ENCODE measurements at places on chromosomes 12 and 14.

DNA sequence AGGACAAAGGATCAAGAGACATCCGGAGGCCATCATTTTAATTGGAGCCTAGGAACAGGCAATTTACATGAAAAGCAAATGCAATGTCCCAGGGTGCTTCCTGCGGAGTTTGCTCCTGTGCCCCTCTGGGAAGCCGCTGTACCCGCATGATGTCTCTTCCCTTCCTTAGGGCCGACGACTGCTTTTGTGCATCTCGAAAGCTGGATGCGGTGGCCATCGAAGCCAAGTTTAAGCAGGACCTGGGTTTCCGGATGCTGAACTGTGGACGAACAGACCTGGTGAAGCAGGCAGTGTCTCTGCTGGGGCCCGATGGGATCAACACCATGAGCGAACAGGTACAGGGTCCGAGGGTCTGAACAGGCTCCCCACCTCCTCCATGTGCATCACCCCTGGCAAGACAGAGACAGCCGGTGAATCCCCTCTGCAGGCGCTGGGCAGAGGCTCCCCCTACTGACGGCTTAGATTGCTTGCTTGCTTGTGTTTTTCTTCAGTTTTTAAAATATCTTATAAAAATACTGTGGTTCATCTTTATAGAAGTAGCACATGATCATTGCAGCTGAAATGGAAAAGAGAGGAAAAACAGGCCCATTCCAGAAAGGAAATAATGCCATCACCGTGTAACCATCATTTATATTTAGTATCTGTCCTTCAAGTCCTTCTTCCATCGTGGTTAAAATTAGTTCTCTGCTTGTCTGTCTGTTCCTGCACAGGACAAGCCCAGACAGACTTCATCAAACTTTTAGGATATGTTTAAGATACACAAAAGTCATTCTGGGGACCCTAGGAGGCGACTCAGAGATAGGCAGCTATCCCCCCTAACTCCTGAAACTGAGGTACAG, 75.4 kb upstream of the PWP1 start:
- DNase-seq, result peak; percentile 45

GRCh38 chr12:57741413-57741789, 2.9 kb upstream of the AGAP2 start:
- peak; percentile 41 for DNase-seq

DNA sequence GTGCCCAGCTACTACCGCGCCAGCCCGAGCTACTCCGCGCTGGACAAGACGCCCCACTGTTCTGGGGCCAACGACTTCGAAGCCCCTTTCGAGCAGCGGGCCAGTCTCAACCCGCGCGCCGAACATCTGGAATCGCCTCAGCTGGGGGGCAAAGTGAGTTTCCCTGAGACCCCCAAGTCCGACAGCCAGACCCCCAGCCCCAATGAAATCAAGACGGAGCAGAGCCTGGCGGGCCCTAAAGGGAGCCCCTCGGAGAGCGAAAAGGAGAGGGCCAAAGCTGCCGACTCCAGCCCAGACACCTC, 697 bp downstream of the HOXC10 start:
- no peak for DNase-seq

- DNase-seq, result peak; percentile 26
Measured at GRCh38 chr12:62642486-62642885, 175.9 kb downstream of the MON2 start.

DNA sequence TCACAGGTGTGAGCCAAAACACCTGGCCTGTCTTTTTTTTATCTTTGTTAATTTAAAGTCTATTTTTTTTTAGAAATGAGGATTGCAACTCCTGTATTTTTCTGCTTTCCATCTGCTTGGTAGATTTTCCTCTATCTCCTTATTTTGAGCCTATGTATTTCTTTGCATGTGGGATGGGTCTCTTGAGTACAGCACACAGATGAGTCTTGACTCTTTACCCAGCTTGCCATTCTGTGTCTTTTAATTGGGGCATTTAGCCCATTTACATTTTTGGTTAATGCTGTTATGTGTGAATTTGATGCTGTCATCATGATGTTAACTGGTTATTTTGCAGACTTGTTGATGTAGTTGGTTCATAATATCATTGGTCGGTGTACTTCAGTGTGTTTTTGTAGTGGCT, 317.4 kb downstream of the IPO8 start:
- no peak for DNase-seq

DNA sequence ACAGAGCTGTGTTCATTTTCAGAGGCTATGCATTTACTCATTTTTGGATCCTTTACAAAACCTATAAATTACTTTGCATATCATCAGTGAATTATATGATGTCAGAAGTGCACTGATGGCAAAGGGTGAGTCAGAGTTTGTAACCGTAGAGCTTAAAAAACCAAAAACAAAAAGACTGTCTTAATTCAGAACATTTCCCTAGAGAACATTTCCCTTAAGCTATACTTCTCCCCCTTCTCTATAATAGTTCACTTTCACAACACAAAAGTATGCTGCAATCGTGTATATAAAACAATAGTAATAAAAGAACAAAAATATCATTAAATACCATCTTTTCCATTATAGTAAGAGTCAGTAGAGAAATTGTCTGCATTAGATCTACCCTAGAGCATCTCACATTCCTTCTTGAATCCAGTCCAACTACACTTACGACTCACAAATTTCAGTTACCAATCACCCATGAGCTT, 934.9 kb downstream of the LRFN5 start:
- no peak for DNase-seq

DNA sequence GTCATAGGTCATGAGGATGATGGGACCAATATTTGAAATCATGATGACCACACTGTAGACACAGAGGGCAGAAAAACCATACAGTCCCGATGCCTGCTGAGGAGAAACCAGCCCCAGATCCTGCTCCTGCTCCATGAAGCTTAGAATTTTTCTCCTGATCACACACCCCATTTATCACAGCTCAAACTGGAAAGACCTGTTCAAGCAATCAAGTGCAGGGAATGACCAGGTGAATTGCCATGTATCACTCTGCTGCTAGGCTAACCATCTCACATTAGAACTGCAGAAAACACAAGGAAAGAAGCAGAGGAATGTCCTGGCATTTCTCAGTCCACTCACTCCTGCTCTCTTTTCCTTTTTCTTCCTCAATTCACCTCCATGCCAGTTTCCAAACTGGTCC, 18.1 kb downstream of the MANSC1 start:
- no peak for DNase-seq

DNA sequence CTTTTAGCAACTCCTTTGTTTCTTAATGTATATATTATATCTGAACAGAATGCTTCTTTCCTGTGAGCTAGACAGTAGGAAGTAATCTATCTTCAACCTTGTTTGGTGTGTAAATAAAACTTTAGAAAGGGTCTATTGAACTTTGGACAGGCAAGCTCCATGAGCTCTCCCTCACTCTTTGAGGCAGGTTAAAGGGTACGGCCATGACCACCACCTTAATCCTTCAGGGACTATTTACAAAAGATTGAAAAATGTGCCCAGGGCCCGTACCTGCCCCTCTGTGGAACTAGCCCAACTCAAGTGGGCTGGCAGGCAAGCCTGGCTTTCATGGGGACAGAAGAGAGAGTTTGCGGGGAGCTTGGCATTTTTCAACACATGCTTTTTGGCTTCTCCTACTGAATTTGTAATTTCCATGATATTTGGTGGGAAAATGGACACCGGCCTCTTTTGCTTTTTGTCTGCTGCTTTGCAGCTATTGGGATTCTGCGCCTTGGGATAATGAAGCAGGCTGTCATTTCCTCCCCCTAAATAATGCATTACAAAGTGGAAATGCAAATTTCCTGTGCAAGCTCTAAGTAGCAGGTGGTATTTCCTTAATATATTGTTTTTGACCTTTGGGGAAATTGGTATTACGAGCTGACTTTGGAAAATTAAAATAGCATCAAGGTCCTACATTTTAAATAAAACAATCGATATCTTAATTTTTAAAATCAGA, 106.0 kb downstream of the HMGA2 start:
- DNase-seq, result no peak

- DNase-seq, result no peak
Measured at GRCh38 chr12:87678453-87678852, 350.7 kb downstream of the C12orf50 start.

GRCh38 chr14:41230683-41231082, 376.0 kb upstream of the LRFN5 start:
- no peak for DNase-seq

- DNase-seq, result no peak
Measured at GRCh38 chr12:27221625-27222387, 22.3 kb upstream of the STK38L start.

- peak; percentile 19 for DNase-seq
Measured at GRCh38 chr14:29529418-29529817, 398.2 kb downstream of the PRKD1 start.

- DNase-seq, result no peak
Measured at GRCh38 chr14:33393895-33394368, 455.3 kb downstream of the NPAS3 start.

GRCh38 chr14:44109036-44109435, 398.0 kb downstream of the FSCB start:
- no peak for DNase-seq

Measured in OCI-M1 (cell line).